ENCODE measurements at places on chromosomes 3 and 15. TPM values are rescaled to one million over a fixed set of nuclear protein-coding genes. Genes with fewer than 3 reads are reported as not detected.

DNA sequence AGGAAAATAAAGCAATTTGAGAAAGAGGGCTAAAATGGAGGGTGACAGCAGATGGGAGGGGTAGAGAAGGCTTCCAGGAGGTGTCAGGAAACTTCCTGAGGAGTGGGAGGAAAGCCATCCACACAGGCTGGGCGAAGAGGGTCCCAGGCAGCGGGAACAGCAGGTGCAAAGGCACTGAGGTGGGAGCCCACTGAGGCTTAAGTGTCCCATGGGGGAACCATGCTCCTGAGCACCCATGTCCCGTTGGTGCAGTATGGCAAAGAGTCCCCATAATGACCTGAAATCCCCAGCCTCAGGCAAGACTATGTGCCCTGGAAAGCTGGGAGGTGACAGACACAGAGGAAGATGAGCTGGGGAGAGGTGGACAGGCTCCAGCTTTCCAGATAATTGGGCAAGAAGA lies 30.0 kb downstream of the CFAP100 start:
- DNase-seq = no peak

GRCh38 chr15:84818261-84819131 lies 1.3 kb downstream of the ALPK3 start:
- DNase-seq = no peak

DNA sequence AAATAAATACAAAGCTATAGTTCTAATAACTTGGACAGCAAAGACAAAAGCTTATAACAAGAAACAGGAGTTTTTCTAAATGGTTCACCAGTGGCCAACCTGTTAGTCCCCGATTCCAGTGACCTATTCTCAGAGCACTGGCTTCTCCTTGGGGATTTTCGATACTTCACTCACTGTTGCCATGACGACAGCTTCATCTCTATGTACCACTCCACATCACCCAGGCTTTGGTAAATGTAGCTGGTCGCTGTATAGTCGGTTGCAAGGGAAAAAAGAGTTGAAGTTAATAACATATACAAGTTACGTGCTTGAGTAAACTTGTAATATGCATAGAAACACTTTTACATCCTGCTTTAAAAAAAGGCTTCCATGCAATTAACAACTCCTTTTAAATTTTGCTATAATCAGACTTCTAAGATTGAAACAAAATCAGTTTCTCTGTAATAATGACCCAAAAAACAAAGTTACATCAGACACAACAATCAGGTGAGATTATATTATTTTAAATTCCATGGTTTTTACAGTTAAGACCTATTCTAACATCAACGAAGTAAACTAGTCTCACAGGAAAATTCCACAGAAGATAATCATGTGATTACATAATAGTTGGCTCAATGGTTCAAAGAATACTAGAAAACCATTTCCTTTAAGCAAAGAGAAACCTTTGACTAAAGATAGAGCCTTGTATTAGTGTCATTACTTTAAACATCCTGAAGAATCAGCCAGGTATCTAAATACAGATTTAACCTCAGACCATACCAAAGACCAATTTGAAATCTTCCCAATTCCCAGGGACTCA lies 2.9 kb downstream of the CCNL1 start:
- no peak for DNase-seq

DNA sequence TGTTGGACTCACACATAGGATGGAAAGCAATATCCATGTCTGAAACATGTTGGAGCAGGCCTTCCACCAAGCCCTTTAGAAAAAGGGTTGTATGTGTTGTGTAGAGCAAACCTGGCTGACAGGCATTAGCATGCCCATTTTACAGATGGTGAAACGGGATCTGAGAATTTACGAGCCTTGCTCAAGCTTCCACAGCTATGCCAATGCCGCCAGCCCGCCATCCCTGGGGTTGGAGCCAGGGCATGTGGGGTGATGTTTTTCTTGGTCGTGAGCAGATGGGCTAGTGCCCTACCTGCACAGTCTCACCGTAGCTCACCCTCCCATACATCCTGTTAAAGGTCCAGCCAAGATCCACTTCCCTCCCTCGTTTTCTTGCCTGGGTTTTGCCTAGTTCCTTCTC lies 97.5 kb upstream of the TLE3 start:
- DNase-seq = no peak

GRCh38 chr15:62087671-62088352 lies 21.0 kb downstream of the C2CD4A start:
- no peak for DNase-seq

GRCh38 chr3:160980740-160981139 lies 124.4 kb downstream of the B3GALNT1 start:
- no peak for DNase-seq

DNA sequence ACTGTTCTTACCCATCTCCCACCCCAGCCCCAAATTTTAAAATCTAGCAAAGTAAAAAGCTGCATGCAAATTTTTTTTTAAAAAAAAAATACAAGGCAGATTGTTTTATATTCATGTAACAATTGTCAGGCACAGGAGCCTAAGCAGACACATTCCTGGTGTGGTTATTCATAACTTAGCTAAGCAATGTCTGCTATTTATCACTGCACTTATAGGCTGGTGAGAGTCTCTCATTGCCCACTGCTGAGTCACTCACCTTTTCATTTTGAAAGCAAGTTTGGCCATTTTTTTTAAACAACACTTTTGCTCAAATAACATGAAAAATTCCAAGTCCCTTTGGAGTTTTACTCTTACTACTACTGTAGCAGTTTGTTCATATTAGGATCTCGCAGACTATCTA lies 413.9 kb downstream of the RBMS3 start:
- DNase-seq = peak; percentile 84

- no peak for DNase-seq
Observed at GRCh38 chr15:33001926-33002325, 192.6 kb downstream of the FMN1 start.

DNA sequence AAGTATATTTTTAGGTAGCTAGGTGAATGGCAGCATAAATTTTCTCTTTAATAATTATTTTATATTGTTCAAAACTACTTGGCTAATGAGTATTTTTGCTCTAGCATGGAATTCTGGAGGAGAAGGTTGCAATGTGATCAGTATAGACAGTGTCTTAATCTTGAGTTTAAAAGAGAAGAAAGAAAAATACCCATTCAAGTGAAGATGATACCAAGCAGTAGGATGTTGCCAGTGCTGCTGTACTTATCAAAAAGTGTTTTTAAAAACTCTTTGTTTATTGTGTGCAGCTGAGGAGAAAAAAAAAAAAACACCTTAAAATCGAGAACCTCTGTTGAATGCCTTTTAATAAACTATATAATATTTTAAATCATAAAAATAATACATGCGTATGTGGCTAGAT lies 47.9 kb downstream of the STT3B start:
- no peak for DNase-seq

DNA sequence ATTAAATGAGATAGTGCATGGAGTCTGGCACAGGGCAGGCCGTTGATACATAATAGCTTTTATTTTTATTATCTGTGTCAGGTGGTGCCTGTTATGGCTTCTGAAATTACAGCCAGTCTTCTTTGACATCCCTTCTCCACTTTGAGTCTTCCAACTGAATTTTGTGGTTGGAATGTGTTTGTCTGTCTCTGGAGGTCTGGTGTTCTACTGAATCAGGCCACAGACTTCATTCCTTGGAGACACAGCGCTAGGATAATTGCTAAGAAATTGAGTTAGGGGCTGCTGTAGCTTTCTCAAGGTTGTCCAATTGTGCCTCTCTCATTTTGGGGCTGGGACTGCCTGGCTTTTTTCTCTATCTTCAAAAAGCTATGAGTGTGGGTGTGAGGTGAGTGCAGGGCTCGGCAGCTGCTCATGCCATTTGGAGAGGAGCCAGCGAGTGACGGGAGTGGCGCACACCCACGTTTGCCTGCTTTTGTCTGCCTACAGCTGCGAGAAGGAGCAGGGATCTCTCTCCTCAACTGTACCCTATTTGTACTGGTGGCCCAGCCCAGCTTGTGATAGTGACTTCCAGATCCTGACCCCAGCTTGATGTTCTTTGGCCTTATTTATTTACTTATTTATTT lies 49.8 kb upstream of the SYN2 start:
- DNase-seq = no peak

DNA sequence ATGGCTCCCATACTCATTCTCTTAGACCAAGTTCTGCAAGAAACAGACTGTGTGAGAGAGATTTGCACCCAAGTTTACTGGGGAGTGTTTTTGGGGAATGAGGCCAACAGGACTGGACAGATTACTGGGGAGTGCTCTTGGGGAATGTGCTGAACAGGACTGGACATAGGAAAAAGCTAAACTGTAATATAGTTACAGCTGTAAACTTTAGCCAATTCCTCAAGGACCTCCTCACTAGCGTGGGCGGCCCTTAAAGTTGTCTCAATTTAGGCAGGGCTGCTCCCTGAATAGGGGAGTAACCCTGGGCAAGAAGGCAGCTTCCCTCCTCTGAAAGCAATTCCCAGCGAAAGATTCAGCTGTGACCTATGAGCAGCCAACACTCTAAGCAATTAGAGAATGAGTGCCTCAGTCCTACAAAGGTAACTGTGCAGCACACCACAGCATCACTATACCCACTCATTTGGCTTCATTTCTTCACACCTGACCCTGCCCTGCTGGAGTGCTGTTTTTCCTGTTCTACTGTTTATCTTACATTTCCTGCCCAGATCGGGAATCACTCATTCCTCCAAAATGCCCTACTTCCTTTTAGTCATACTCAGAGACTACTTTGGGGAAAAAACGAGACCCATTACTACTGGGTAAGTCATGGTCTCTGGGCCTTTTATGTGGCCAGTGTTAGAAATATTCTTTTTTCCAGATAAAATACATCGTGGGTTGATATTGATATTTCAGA lies 41.3 kb upstream of the TRIM42 start:
- DNase-seq = no peak

EFCAB12 gene
- total RNA-seq = not detected

PP2D1 gene
- not detected for total RNA-seq

GABRR3 gene
- total RNA-seq = not detected

KLHL40 gene
- total RNA-seq = not detected

RHCG gene
- total RNA-seq = 0.07 TPM

UBE2E2 gene
- 32.5 TPM for total RNA-seq

SMCO1 gene
- not detected for total RNA-seq

DUOXA2 gene
- not detected for total RNA-seq

CCDC13 gene
- 0.65 TPM for total RNA-seq

TLR9 gene
- total RNA-seq = not detected

Data from epithelial cell of proximal tubule (primary cell).